Sciatic nerve (tissue), 2 donors: ENCODE measurements at places on chromosomes 2 and 18. TPM values are rescaled to one million over a fixed set of nuclear protein-coding genes. Genes with fewer than 3 reads are reported as not detected.

HTR2B gene
- 1.2 TPM for total RNA-seq

GORASP2 gene
- total RNA-seq = 63.1 TPM

DNA sequence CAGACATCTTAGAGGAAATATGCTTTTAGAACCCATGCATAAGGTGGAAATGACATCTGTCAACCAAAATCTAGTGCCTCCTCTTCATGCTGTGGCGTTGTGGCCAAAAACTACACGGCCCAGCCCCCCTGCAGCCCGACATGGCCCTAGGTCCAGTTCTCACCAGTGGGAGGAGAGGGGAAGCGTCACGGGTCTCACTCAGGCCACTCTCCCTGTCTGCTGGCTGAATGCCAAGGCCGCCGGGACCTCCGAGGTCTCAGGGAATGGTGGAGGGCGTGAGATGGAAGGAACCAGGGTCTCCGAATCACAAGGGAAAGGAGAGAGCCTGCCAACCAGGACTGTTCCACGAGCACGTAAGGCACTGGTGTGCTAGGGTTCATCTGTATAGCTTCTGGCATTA, 361.0 kb downstream of the ANAPC1 start:
- DNase-seq = peak; percentile 73

- DNase-seq = no peak
These were observed 44.4 kb upstream of the OTOF start for GRCh38 chr2:26522325-26522724.

BCL2 gene
- total RNA-seq = 47.3 TPM

GRCh38 chr2:7665880-7666279, 748.7 kb downstream of the RNF144A start:
- no peak for DNase-seq

HRH4 gene
- 0.36 TPM for total RNA-seq

GRCh38 chr2:6181926-6182325, 489.7 kb downstream of the SOX11 start:
- no peak for DNase-seq

- DNase-seq = no peak
These were observed 265.3 kb downstream of the SETBP1 start for GRCh38 chr18:44945888-44946401.

HOXD12 gene
- not detected for total RNA-seq

DNA sequence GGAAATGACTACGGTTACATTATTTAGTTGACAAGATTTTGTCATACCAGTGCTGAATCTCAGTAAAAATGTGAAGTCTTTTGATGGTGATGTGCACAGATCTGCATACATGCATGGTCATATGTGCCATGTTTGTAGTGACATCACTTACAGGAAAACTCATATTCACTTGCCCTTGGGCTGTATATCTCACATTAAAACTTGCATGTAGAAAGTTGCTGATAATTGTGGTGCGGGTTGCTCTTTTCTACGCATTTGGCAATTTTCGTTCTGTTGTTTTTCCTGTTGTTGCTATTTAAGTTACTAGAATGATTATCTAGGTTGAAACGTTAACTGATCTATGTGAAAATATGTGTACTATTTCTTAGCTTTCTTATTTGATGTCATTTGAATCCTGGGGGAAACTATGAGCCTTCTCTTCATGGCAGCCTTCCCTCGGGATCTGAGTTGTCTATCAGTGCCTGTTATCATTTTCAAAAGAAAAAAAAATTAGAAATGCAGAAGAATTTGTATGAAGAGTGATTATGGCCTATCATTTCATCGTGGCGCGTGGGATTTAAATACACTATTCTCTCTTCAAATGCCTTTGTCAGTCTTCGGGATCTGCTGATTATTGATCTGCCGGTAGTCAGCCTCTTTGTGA, 296.6 kb downstream of the TMX3 start:
- no peak for DNase-seq

GNLY gene
- 8.4 TPM for total RNA-seq

UXS1 gene
- total RNA-seq = 40.8 TPM

- DNase-seq = no peak
These were observed 19.3 kb downstream of the CCDC88A start for GRCh38 chr2:55400332-55400731.

GRCh38 chr2:233497692-233498091, 68.9 kb downstream of the USP40 start:
- no peak for DNase-seq

RAB6C gene
- 0.13 TPM for total RNA-seq

IGFBP5 gene
- total RNA-seq = 316 TPM

MOGAT1 gene
- total RNA-seq = 0.45 TPM

REG3G gene
- not detected for total RNA-seq

GRCh38 chr2:67642046-67642382, 244.9 kb downstream of the ETAA1 start:
- DNase-seq = no peak

DNA sequence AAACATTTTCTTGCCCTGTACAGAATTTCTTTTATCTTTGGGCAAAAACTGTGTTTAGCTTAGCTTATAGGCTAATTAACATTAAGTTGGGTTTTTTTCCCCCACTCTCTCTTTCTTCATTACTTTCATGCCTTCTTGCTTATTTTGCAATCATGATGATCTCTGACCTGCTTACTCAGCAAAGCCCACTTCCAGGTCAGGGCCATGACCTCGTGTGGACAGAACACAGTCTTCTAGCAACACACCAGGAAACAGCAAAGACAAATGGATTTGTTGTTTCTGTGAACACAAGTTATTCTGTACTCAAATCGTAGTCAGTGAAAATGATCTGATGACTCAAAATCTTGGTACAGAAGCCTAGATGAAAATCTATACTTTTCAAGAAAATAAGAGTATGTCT, 60.7 kb downstream of the SPATS2L start:
- no peak for DNase-seq

DNA sequence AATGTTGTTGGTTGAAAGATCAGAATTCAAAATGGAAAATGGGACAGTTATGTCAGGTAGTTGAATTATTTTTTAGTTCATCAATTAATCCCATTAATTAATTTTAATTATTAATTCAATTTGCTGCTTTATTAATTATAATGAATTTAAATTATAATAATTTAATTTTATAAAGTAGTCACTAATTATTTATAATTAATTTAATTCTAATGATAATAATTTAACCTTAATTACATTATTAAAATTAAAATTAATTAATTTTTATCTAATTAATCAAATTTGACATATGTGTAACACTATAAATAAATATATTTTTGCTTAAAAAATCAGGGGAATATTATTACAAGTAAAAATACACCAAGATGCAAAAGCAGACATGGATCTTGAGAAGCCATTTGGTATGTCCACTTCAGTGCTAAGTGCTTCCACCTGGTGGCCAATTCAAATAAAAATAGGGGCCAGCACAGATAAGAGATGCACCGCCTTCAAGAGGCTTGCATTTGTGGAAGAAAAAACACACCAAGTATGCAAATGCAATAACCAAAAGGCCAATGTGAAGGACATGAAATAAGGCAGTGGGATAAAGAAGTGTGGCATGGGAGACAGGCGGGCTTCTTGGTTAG, 73.2 kb downstream of the MBP start:
- DNase-seq = peak; percentile 53

- DNase-seq = no peak
These were observed 98.2 kb downstream of the GAREM1 start for GRCh38 chr18:32372381-32373061.

GRCh38 chr2:200077838-200078237, 122.5 kb downstream of the MAIP1 start:
- DNase-seq = no peak

- no peak for DNase-seq
These were observed 165.5 kb upstream of the ACVR2A start for GRCh38 chr2:147679191-147679954.

CD226 gene
- total RNA-seq = 3.1 TPM

GRCh38 chr2:96254571-96254970, 11.2 kb downstream of the TMEM127 start:
- DNase-seq = no peak

KLHL14 gene
- total RNA-seq = 0.45 TPM

GBX2 gene
- total RNA-seq = not detected

DNA sequence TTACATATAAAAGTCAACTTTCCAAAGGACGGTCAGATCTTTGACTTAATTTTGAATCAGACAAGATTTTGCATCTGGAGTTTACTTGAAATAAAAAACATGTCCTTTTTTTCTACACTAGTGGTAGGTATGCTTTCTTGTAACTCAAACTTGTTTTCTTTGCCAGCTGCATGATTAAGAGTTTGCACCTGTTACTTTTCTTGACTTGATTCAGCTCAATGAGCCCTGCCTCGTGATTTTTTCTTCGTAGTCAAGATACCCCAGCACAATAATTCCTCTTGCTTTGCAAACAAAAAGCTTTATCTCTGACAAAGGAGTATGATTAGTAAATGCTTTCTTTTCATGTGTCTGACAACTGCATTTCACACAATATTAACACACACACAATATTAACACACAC, 82.3 kb downstream of the FBXO15 start:
- no peak for DNase-seq

UGT1A7 gene
- not detected for total RNA-seq

HOXD3 gene
- total RNA-seq = 9.8 TPM

GRCh38 chr2:236977063-236977851, 108.4 kb upstream of the COPS8 start:
- DNase-seq = no peak

DNA sequence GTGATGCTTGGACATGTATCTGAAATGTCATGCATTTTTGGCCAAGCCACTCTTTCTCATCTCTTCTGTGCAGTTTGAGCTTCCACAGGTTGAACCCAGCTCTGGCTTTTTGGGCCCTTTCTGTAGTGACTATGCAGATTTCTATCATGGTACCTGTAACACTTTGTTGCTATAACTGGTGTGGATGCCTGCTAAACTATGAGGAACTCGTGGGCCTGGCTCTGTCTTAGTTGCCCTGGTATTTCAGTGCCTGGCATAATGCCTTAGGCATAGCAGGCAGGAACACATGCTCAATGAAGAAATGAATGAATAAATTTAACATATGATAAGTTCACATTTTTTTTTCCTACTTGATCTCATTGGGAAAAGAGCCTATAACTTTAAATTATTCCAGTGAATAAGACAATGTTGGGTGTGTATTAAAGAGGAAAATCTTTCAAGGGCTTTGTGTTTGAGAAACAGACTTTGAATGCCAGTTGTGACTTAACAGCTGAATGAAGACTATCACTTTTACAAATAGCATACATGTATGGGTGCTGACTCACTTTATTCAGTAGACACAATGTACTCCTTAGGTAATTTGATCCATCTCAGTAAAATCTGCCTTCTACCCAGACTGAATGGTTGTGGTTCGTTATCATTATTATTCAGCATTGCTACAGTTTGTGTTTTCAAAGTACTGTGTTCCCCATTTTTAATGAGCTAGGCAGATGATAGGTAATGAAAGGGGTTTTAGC, 86.4 kb upstream of the MAP4K3 start:
- no peak for DNase-seq

C2orf81 gene
- total RNA-seq = 4.4 TPM

SERPINB11 gene
- total RNA-seq = not detected
